ENCODE measurements at places on chromosomes 4 and X.

DNA sequence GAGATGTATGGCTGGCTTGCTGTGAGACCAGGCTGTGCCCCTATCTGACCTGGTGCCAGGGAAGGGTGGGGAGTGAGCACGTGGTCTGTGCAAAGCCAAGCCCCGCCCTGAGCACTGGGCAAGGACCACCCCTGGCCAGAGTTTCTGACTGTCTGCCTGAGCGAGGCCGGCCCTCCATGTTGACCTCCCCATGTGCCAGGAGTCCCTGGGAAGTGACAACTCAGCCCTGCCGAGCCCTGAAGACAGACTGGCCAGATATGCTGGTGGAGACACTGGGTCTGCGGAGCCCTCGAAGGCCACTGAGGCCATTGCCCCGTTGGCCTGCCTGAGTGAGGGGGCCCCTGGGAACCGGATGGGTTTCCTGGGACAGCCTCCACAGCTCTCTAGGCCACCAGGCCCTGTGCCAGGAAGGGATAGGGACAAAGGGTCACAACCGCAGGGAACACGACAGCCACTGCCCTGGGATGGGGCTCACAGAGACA is 7.1 kb upstream of the BGN start:
- DNase-seq, result no peak

DNA sequence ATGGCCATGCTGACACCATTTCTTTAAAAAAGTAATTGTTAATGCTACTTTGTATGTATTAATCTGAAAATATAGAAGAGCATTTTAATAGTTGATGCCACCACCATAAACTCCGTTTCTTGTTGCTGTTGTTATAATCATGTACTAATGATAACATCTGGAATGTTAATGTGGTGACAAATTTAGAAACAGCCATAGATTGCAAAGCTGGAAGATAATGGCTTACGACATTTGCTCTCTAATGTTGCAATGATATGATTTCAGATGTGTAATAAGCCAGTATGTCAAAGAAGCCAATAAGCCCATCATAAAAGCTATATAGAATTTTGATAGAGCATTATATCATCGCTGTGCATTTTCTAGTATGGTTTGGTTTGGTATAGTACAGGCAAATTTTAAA is 579.4 kb upstream of the ZFP42 start:
- no peak for DNase-seq

GRCh38 chrX:93673869-93674271 is at the start of gene FAM133A:
Gene FAM133A, plus strand, starts transcription at chrX:93674206. Its CDS starts 35,214 bp downstream, at chrX:93709420.
- DNase-seq, result no peak

DNA sequence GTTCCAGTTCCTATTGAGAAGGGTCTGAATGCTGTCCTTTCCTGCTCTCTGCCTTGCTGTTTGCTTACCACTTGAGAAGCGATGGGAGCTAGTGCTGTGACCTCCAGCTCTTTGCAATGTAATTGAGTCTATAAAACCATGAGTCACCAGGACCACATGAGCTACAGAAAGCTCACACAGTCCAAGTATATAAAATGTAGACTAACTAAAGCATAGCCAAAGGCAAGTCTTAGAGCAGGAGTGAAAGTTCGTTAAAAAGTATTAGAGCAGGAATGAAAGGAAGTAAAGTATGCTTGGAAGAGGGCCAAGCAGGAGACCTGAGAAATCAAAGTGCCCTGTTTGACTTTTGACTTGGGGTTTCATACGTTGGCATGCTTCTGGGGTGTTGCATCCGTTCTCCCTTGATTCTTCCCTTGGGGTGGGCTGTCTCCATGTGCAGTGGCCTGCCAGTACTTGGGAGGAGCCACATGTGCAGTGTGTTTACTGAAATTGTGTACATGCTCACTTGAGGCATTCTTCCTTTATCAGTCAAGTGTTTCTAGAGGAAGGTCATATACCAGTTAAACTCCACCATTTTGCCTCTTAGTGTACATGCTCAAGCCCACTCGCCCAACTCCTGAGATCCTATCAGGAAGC is 71.3 kb upstream of the KIT start:
- DNase-seq, result no peak

DNA sequence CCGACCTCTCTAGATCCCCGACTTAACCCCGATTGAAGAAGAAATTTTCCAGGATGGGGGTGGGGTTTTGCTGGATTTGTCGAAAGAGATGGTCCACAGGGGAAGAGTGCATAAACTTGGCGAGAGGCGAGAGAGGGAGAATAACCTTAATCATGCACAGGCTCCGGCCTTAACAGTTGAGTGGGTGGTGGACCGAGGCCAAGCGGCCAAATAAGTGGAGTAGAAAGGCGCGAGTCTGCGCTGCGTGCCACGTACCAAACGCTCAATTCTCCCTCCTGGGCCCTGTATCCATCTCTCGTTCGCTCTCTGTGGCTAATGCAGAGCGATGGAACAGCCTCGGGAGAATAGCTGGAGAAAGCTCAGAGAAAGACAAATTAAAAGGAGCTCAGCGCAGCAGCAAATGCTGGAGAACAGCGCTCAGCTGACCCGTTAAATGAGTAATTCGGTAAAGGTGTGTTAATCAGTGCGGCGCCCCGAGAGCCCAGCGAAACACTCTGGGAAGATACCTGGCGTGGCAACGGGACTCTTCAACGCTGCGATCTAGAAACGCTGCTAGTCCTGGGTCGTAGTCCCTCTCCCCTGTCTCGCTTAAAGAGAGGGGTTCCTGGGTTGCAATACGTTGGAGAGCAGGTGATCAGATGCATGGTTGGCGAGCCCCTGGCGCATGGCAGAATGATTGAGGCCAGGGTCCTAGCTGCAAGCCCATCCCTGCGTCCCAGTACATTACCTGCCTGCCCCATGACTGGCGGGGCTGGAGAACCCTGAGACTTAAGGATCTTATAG is 887 bp upstream of the IL1RAPL2 start:
- DNase-seq, result no peak

- no peak for DNase-seq
Measured at GRCh38 chr4:107094332-107094731, 58.2 kb upstream of the DKK2 start.

DNA sequence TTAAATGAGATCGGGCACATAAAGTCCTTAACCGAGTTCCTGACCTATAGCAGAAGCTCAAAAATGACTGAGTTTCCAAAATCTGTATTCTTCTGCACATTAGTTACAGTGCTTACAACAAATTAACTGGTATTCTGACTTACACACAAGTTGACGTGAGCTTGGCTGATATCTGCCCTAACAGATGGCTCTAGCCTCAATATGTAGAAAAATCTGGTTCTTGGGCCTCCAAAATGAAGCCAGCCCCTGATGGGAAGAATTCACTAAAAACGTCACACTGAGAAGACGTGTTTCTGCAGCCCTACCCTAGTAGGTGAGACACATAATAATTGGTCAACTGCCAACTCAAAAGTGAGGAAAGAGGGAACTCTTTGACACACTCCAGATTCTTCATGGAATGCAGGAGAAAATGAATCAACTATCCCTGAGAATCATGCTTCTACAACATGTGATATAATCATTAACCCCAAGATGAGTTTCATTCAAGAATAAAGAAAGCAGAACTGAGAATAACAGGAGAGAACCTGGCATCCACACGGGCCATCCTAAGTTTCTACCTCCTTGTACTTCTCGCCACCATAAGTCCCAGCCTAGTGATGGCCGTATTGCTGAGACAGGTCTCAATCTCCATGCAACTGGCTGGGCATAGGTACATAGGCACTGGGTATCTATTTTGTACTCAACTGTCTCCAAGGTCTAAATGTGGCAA is 8.2 kb downstream of the STX18 start:
- no peak for DNase-seq

- DNase-seq, result no peak
Measured at GRCh38 chr4:95550115-95550987, 1.6 kb upstream of the UNC5C start.

DNA sequence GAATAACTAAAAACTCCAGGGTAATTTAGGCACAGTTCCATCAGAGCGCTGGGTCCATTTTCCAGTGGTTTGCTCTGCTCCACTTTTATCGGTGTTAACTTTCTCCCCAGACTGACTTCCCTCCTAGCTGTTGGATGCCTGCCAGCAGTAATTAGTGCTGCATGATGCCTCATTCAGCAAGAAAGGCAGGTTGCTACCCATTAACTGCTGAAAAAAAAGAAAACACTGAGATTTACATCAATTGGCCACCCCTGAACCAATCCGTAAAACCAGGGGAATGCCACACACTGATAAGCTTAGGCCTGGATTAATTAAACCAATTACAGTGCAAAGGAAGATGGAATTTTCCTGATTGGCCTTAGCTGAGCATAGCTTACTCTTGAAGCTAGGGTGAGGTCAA is 182.4 kb upstream of the CXXC4 start:
- DNase-seq, result peak; percentile 33

DNA sequence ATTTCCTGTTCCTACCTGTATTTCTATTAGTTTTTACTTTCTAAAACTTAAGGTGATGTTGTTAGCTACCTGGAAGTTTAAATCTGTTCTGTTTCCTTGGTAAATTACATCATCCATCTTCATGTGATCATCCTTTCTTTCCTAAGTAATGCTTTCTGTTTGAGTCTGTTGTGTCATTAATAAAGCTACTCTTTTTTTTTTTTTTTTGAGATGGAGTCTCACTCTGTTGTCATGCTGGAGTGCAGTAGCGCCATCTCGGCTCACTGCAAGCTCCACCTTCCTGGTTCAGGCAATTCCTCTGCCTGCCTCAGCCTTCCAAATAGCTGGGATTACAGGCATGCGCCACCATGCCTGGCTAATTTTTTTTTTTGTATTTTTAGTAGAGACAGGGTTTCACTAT is 73.3 kb downstream of the FIP1L1 start:
- DNase-seq, result no peak

DNA sequence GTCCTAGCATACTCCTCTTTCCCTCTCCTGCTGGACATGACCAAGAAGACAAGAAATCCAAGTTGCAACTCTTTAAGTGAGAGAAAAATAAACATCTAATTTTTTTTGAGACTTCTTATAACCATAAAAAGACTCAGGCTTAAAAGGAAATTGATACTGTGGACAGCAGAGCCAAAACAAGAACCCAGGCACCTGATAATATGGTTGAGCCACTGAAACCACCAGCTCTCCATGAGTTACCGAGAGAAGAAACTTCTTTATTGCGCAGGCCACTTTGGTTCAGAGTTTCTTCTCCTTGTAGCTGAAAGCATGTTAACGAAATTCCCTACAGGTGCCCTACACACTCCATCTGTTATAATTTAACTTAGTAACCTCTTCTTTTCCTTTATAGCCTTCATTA is 11.3 kb upstream of the SPCS3 start:
- no peak for DNase-seq

DNA sequence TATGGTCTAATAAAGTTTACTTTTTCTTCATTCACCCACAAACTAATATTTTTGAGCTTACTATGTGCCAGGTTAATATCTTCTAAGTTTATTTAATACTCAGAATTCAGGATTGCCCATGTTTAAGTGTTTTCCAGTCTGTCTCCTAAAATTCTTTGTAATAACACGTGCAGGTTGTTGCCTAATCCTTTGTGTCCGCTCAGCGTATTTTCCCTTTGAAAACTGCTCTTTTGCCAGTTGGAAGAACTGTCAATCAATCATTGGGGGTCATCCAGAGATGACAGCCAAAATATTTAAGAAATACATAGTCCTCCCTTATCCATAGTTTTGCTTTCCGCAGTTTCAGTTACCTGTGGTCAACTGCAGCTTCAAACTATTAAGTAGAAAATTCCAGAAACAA is 63.4 kb downstream of the LNX1 start:
- no peak for DNase-seq

GRCh38 chr4:20408611-20409010 is 156.9 kb downstream of the SLIT2 start:
- no peak for DNase-seq

- DNase-seq, result no peak
Measured at GRCh38 chr4:160353548-160353947, 1250.7 kb downstream of the RAPGEF2 start.

- DNase-seq, result no peak
Measured at GRCh38 chr4:5708449-5709206, at the start of gene EVC2. Gene EVC2, minus strand, starts transcription at chr4:5708559. Its CDS starts 46 bp downstream, at chr4:5708513.

DNA sequence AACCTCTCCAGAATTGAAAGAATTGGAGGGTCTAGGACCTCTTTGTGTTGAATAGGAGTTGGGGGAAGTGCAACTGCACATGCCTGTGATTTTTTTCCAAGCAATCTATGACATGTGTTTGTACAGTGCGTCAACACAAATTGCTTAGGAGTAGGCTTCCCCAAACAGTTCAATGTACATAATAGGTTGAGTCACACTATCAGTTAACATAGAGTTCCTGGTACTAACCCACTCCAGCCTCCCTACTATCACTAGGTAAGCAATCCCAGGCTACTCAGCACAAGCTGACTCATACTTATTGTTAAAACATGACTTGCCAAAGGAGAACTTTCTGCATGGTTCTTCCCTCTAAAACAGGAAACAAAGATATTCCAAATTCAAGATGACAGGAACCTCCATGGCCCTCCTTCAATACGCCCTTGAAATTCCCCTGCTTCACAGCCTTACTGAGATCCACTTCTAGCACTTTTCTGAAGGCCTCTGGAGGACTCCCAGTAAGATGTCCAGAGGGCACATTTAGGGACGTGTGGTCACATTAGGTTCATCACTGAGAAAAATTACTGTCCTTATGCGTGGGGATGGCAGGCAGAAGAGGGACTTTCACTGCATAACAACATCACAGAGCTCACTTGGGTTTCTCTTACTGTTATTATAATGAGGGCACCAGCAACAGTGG is 8.4 kb upstream of the VSIG1 start:
- no peak for DNase-seq

GRCh38 chrX:57952320-57952678 is 42.0 kb upstream of the ZXDA start:
- DNase-seq, result no peak

GRCh38 chrX:131068945-131069719 is 11.0 kb downstream of the ARHGAP36 start:
- DNase-seq, result no peak

DNA sequence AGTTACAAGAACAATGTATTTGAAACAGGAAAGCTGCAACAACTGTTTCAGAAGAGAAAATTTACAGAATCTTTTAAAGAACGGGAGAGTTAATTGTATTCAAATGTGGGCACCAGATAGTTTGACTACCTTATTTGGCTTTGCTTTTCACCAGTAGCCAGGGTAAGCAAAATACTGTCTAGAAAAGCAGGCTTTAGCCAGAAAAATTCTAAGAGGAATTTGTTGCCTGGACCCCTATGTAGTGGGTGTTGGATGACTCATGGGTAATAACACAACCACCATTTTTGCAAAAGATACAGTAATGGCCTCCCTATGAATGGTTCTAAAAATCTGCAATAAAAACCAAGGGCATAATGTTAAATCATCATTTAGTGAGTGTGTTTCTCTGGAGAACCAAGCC is 233.4 kb upstream of the ANXA3 start:
- DNase-seq, result no peak

- DNase-seq, result no peak
Measured at GRCh38 chrX:133300591-133300990, 82.4 kb upstream of the TFDP3 start.

DNA sequence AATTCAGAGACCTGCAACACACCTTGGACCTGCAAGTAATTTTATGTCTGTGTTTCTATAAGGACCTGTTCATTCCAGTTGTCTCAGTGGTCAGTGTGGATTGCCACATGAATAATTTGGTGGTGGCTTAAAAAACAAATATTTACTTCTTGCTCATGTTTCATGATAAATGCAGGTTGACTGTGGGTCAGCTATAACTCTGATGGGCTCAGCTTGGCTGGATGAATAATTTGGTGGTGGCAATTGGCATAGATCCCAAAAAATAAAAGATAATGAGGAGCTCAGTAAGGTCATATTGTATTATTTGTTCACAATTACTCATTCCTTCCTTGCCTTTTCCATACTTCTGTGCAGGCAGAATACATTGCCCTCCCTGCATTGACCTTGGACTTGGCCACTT is 18.9 kb upstream of the SCRG1 start:
- DNase-seq, result no peak

GRCh38 chr4:61212788-61213187 is 12.7 kb downstream of the ADGRL3 start:
- no peak for DNase-seq

- no peak for DNase-seq
Measured at GRCh38 chr4:126568652-126569570, 1063.8 kb upstream of the INTU start.

Measured in NCI-H1092 (cell line).